Stimulated activated CD4-positive, alpha-beta T cell treated with anti-CD3 and anti-CD28 coated beads, Interleukin-15, amount 100 ng/mL, for 1 hour (primary cell): ENCODE measurements at places on chromosomes 12 and 14.

DNA sequence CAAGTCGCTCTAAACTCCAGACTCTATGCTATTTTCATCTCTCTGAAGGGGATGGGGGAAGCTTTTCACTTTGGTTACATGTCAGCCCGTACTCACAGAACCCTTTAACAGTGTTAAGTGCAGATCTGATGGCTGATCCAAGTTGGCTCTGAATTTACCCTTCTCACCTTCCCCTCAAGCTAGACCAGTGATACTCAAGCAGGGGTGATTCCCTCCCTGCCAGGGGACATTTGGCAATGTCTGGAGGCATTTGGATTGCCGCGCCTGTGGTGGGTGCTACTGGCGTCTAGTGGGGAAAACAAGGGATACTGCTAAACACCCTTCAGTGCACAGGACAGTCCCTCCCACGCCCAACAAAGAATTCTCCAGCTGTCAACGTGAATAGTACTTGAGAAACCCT lies 6.0 kb upstream of the TEX52 start:
- DNase-seq, result no peak

DNA sequence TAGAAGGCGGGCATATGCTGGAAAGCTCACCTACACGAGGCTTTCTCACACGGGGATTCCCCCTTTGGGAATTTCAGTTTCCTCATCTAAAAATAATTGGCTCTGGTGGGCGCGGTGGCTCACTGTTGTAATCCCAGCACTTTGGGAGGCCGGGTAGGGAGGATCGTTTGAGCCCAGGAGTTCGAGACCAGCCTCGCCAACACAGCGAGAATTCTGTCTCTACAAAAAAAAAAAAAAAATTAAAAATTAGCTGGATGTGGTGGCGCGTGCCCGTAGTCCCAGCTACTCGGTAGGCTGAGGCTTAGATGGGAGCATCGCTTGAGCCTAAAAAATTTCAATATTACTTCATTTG lies 400 bp upstream of the NDUFA12 start:
- no peak for DNase-seq

- no peak for DNase-seq
These were observed 85.1 kb downstream of the TMEM30B start for GRCh38 chr14:61196034-61196433.

GRCh38 chr14:22648506-22648905 lies 4.4 kb upstream of the OR6J1 start:
- DNase-seq, result no peak

GRCh38 chr14:77825895-77826519 lies 26.1 kb downstream of the ADCK1 start:
- DNase-seq, result no peak

GRCh38 chr14:20529806-20530205 lies 24.5 kb downstream of the RNASE10 start:
- DNase-seq, result no peak

GRCh38 chr12:80193865-80194264 lies 94.5 kb downstream of the OTOGL start:
- DNase-seq, result no peak

GRCh38 chr14:104665114-104665656 lies 24.2 kb upstream of the INF2 start:
- DNase-seq, result no peak

- no peak for DNase-seq
These were observed 85.1 kb upstream of the ARHGAP5 start for GRCh38 chr14:31992011-31992447.

DNA sequence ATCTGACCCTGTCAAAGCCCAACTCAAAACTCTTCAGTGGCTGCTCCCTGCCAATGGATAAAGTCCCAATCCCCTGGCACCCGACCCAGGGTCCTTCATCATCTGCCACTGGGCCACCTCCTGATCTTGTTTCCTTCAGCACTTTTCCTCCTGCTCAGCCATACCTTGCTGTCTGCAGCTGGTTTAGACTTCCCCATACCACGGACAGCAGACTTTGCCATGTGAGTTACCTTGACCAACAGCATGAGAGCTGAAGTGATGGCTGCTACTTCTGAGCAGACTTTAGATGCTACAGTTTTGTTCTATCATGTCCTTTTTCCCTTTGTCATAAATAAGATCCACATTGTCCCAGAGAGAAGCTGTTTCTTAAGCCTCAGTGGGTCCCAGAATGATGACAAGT lies 33.3 kb upstream of the STON2 start:
- no peak for DNase-seq

- no peak for DNase-seq
These were observed 35.4 kb upstream of the EIF5 start for GRCh38 chr14:103298620-103299019.

DNA sequence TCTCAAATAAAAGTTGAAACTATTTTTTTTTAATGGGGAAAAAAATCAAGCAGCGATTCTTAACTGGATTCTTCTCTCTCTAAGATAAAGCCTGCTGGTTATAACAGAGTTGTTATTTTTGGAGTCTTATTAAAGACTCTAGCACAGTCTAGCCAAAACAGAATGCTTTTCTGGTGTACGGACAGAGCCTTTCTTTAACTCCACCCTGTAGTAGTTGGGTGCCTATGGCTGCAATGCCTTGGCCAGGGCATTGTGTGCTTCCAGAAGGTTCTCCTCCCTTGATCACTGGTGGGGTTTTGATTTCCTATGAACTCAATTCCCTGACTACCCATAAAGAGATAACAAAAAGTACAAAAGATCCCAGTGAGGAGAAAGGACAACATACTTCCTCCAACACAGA lies 35.7 kb upstream of the TC2N start:
- no peak for DNase-seq

DNA sequence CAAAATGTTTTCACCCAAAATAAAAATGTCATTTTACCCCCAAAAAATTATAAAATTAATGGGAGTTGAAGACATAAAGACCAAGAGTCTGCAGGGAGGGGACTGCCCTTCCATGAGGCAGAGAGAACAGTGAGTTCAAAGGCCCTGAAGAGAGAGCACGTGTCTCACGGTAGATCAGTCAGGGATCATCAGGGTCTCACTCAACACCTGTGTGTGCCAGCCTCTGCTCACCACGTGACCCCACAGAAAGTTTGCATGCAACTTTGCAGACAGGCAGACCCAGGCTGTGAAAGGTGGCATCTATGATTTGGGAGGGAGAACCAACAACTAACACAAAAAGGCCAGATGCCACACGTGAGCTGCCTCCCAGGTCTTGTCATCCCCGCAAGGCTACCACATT lies 33.1 kb downstream of the CLMN start:
- DNase-seq, result no peak

- no peak for DNase-seq
These were observed 10.7 kb upstream of the LYZ start for GRCh38 chr12:69337311-69338090.

GRCh38 chr12:94112121-94112520 lies 36.3 kb upstream of the PLXNC1 start:
- no peak for DNase-seq

DNA sequence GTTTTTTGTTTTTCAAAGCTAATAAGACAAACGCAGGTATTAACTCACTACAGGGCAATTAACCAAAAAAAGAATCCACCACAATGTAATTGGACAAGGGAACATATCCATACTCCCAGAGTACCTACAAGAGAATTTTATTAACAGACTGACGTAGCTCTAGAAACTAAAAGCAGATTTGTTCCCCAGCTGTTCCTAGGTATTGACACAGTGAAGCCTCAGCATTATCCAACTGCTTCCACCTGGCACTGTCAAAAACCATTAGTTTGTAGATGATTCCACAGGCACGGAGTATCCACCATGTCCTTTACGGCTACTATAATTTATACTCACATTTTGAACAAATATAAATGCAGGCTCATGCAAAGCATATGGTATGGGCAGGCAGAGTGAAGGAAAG lies 22.3 kb downstream of the PPM1H start:
- no peak for DNase-seq

- DNase-seq, result no peak
These were observed 8.7 kb downstream of the ANKRD13A start for GRCh38 chr12:110007881-110008280.

- no peak for DNase-seq
These were observed 14.3 kb downstream of the ASB8 start for GRCh38 chr12:48142818-48143674.

GRCh38 chr14:64400829-64401459 lies 12.8 kb downstream of the MTHFD1 start:
- DNase-seq, result no peak

DNA sequence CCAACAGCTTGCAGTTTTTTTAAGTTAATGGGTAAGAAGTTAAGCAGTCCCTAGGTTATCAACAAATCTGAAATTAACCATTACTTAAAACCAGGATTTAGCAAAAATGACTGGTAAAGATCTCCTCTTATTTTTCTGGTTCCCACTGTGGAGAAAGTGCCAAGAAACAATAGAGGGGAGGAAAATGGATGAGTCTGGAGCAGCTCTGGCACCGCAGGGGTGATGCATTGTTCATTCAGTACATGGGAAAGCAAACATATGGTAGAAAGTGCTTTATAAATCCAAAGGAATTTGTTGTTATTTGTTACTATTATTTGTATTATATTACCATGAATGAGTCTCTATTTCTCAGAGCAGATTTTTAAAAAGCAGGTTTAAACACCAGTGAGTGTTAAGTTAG lies 92.2 kb downstream of the DYRK2 start:
- DNase-seq, result no peak
